ENCODE measurements at places on chromosomes 3 and 15.

- DNase-seq = peak; percentile 17
These were observed 9.8 kb downstream of the SCG5 start for GRCh38 chr15:32651229-32651837.

DNA sequence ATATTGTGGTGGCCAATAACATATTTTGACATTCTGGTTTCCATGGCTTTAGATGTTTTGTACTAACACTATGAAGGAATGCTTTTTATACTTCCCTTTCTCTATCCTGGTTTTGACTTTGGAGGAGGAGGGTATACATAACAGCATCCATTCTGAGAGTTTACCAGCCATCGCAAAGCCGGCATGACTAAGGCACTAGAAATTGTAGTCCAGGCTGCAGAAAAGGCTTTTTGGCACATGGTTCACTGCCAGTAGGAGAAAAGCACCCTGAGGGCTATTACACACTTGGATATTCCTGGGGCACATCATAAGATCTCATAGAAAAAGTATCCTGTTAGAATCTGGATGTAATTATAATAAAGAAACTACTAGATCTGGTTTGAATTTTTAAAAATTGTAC lies 101.8 kb downstream of the STT3B start:
- no peak for DNase-seq

- DNase-seq = no peak
These were observed 64.0 kb downstream of the PDE8A start for GRCh38 chr15:85045615-85046014.

- DNase-seq = peak; percentile 61
These were observed 1.3 kb downstream of the DNAH1 start for GRCh38 chr3:52317208-52318000.

GRCh38 chr3:12979151-12979946 lies 93.9 kb downstream of the IQSEC1 start:
- no peak for DNase-seq

GRCh38 chr15:66948294-66948693 lies 117.1 kb upstream of the SMAD3 start:
- no peak for DNase-seq

GRCh38 chr15:51085764-51086163 lies 8.9 kb downstream of the TNFAIP8L3 start:
- no peak for DNase-seq

- no peak for DNase-seq
These were observed 7.3 kb downstream of the TPM1 start for GRCh38 chr15:63049783-63050371.

DNA sequence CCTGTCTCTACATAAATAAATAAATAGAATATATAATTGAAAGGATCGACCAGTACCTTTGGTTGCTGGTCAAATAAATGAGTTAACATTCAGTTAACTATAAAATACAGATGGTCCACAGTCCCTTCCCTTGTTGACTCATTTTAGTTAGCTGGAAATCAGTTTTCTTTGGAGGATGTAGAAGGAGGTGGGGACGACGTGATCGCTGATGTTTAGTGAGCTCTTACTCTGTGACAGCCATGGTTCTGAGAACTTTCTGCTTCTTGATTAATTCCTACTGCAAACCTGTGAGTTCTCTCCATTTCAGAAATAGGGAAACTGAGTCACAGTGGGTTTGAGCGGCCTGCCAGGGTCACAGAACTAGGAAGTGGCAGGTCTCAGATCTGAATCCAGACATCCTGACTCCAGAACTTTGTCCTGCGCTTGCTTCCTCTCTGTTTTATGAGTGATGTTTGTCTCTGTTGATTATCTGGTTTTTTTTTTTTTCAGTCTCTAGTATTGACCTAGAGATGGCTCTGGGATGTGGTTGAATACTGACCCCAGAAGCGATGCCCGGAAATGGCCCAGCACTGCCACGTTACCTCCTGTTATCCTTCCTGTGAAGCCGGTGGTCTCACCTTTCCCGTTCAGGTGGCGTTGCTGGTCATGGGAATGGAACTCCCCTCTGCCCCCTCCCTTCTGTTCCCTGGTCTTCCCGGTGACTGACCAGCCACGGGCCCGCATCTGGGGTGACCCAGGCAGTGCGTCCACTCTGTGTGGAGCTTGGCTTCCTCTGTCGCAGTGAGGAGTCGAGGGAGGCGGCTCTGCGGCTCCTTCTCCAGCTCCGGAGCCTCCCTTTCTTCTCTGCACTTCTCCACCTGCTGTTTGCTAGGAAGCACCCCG lies 18.2 kb downstream of the SYNM start:
- no peak for DNase-seq

- no peak for DNase-seq
These were observed 16.6 kb downstream of the TRANK1 start for GRCh38 chr3:36928220-36928619.

DNA sequence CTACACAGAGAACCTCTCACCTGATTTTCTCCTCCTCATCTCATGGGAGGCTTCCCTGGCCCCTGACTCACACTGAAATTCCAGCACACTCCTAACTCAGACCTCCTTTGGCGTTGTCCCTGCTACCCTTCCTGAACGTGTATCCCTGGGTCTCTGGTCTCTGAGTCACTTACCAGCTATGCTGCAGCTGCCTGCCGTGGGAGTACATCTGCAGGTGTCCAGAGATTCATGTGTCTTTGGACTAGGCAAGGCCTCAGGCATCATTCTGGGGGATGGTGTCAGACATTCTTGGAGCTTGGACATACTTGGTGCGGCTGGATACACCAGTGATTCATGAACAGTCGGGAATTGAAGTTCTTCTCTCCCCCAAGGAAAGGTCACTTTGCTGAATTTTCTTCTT lies 148.8 kb upstream of the TRIM42 start:
- DNase-seq = no peak

Data from activated T-cell treated with anti-CD3 and anti-CD28 coated beads for 4 hours (primary cell).